Pulmonary artery endothelial cell (primary cell): ENCODE measurements at places on chromosomes 1 and 21. TPM values are rescaled to one million over a fixed set of nuclear protein-coding genes. Genes with fewer than 3 reads are reported as not detected.

GRCh38 chr1:55289614-55290013 is 74.5 kb upstream of the USP24 start:
- no peak for DNase-seq

The CD1B gene
- total RNA-seq: not detected in 2 replicates

GRCh38 chr1:147236959-147237791 is 5.3 kb upstream of the CHD1L start:
- no peak for DNase-seq

The L1TD1 gene
- total RNA-seq: not detected in 2 replicates

The CLCA4 gene
- under 0.01 TPM in 1 of 2 replicates, not detected in the other for total RNA-seq

DNA sequence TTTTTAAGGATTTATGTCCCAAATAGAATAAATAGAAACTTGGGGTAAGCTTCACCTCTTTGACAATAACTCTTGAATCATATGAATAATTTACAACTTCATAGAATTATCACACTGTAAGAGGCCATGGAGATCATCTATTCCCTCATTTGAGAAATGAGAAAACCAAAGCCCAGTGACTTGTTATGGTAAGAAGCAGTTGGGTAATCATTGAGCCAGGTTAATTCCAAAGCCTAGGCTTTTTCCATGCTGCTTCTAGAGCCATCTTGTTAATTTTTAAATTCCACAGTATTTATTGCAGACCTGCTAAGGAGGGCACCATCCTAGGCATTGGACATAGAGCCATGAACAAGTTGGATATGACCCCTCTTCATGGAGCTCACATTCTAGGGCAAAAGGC is 160.5 kb downstream of the CDC7 start:
- DNase-seq: no peak

The SLC45A3 gene
- 8.3 and 9.8 TPM in 2 replicates for total RNA-seq

GRCh38 chr1:150973836-150974579 is 627 bp downstream of the CERS2 start:
- no peak for DNase-seq

The ZZZ3 gene
- total RNA-seq: 62.9 and 83.0 TPM in 2 replicates

The CHI3L1 gene
- not detected in 2 replicates for total RNA-seq
